ENCODE measurements at places on chromosomes 1 and 21.

DNA sequence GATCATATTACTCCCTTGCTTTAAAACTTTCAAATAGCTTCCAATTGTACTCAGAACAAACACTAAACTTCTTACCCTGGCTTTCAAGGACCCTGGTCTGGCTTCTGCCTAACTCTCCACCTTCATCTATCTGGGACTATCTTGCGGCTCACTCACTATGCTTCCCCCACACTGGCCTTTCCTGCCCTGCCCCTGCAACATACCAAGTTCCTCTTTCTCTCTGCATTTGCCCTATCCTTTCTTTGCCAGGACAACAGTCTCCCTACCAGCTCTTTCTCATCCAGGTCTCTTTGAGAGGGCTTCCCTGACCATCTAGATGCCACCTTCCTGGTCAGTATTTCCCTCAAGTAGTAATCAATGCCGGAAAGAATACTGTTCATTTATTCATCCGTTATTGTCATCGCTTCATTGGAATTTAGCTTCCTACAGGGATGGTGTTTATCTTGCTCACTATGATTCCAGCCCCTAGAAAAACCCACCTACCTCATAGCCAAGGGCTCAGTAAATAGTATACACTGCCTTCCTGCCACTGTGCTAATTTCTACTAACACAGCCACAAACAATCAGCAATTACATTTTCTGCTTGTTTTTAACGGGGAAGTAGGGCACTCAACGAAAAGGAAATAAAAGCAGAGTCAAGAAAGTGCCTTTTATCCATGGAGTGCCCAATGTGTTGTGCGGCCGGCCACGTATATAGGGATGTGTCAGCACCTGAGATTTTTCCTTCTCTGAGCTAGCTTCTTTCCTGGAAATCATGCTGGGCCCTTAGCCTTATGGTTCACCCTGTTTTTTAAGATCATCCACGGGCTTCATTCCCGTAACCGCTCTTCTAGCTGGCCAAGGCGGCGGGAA is 521 bp upstream of the CDC7 start:
- DNase-seq, result no peak

- no peak for DNase-seq
Observed at GRCh38 chr1:78410643-78411042, 80.1 kb upstream of the PTGFR start.

- DNase-seq, result no peak
Observed at GRCh38 chr1:205927247-205927646, 16.0 kb downstream of the SLC26A9 start.

GRCh38 chr21:45401054-45401518 is 3.9 kb upstream of the COL18A1 start:
- DNase-seq, result no peak

DNA sequence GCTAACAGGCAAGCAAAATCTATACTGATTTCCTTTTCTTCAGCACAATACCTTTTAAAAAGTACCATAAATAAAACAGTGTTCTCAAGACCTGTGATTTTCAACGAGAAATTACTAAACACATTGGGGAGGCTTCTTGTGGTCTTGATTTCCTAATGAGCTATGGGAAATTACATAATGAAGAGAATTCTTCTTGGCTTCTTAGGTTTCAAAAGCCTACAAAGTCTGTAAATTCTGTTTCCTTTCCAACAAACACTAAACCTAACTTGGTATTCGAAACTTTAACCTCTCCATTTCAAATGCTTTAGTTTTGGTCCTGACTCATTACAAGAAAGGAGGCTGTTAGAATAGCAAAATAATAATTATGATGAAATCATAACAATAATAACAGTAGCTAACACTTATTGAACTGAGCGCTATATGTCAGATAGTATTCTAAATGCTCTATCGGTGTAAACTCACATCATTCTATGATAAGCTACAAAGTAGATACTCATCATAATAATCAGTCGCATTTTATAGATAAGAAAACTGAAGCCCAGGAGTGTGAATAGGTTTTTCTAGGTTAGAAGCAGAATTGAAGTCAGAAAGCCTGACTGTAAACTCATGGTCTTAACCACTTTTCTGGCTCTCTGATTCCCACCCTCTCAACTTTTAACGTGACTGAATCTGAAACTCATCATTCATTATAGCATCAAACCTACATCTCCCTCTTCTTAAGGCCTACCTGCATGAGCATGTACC is 486.7 kb downstream of the SMYD3 start:
- no peak for DNase-seq

DNA sequence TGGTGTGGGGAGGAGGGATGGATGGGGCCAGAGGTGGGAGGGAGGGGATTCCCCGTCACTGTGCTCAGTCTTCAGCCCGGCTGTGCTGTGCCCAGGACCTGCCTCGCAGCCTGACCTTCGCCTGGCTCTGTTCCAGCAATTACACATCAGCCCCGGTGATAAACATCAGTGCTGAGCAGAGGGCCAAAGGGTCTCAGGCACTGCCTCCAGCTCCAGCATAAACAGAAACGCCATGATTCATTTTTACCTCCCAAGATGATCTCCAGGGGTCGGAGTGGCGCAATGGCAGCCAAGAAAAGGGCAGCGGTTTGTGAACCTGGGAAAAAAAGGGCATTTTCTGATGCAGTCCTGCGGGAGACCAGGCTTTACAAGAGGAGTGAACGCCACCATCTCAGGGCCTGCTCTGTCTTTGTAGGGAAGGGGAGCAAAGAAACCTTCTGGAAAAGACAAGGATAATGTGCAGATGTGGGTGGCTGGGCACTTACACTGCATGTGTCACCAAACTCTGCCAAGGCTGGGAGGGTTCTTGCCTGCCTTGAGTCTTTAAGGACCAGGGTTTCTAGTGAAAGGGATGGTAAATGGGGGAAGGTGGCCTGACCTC is 28.1 kb downstream of the SHISA4 start:
- peak; percentile 97 for DNase-seq

GRCh38 chr1:7489586-7489985 is 281.5 kb upstream of the VAMP3 start:
- no peak for DNase-seq

DNA sequence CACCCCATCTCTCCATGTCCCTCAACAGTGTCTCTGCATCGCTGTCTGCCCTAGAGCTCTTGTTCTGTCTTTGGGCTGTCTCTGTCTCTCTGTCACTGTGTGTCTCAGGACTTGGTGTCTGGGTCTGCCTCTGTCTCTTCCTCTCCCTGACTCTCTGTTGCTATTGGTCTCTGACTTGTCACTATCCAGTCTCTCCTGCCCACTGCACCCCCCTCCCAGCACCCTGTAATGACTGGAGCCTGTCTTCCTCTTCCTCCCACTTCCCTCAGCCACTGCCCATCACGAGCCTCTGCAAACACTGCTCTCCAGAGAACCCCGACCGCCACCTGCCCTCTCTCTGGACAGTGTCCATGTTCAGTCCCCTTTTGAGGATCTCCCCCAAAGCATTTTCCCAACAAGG is 12.1 kb downstream of the PEAR1 start:
- no peak for DNase-seq

DNA sequence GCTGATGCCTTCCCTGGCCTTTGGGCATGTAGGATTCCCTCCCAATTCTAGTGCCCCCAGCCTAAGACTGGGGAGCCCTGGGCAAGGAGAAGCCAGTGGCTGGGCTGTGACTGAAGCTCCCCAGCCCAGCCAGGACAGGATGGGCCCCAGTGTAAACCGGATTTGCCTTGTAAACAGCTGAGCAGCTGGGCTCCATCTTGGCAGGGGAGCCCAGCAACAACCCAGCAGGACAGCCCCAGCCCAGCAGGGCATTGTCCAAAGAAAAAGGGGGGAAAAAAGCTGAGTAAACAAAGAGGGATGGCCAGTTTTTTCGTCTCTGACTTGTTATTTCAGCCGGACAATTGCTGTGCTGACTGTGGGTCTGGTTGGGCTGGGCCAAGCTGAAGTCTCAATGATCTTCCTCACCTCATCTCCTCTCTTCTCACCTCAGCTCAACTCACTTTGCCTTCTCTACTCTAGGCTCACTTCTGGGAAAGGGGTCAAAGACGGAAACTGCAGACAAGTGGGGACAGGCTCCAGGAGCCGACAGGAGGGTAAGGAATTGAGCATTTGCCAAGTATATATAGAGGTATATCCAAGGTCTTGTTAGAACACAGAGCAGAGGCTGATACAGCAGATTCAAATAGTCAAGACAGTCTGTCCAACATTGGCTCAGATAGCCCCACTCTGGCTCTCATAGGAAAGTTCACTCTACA is 97.7 kb downstream of the TMEM53 start:
- peak; percentile 46 for DNase-seq

DNA sequence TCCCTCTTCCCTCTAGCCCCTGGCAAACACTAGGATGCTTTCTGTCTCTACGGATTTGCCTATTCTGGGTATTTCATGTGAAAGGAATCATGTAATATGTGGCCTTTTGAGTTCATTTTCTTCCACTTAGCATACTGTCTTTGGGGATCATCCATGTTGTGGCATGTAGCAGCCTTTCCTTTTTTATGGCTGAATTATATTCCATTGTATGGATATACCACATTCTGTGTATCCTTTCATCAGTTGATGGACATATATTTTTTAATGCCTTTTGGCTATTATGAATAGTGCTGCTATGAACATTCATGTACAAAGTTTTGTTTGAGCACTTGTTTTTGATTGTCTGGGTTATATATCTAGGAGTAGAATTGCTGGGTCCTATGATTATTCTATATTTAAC is 258.4 kb upstream of the CSF3R start:
- no peak for DNase-seq

GRCh38 chr1:186761358-186761757 is 67.4 kb upstream of the PLA2G4A start:
- no peak for DNase-seq

- peak; percentile 48 for DNase-seq
Observed at GRCh38 chr1:207145401-207146058, 41.5 kb downstream of the C4BPA start.

GRCh38 chr21:36403713-36404112 is 18.5 kb downstream of the CHAF1B start:
- DNase-seq, result no peak

All from endothelial cell of umbilical vein (primary cell).